ENCODE measurements at places on chromosomes 11 and 22.
A peak's percentile ranks its signal among the peaks of the same experiment; 100 is the strongest.

GRCh38 chr22:36768616-36769015 is 7.3 kb downstream of the IFT27 start:
- DNase-seq: no peak

- DNase-seq: no peak
Observed at GRCh38 chr11:20253796-20254195, 93.5 kb upstream of the DBX1 start.

DNA sequence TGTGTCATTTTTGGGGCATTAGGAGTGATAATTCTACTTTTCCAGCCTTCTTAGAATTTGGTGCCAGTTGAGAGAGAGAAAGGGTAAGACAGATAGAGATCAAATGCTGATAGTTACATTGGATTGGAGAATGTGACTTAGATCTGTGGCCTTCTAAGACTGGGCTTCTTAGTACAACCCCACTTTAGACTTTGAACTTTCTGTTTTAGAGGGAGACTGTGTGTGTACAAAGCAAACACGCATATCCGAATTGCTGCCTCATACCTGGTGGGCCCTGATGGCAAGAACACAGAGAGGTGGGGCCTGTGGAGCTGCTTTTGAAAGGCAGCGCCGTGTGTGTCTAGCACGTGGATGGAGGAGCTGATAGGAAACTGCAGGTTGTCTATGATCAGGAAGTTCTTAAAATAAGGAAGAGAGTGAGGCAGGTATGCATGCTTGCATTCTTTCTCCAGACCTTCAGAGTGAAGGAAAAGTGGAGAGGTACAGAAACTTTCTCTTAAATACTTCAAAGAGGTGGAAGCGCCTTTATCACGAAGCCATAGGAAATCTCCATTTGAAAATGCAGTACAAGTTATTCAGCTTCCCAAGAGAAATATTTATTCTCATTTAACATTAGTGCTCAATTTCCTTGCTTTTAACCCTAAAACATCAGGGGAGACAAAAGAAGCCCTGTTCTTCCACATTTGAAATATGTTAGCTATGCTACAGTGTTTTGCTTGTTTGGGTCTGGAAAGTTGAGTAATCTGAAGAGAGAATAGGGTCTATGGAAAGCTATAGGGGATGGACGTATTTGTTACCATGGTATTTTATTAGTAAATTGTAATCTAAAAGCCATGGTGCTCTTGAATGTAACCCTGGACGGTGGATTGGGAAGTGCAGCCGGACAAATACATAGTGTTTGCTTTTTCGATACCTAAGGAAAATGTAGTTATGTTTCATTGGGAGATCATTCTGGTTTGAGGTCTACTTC is 13.7 kb downstream of the PDHX start:
- no peak for DNase-seq

DNA sequence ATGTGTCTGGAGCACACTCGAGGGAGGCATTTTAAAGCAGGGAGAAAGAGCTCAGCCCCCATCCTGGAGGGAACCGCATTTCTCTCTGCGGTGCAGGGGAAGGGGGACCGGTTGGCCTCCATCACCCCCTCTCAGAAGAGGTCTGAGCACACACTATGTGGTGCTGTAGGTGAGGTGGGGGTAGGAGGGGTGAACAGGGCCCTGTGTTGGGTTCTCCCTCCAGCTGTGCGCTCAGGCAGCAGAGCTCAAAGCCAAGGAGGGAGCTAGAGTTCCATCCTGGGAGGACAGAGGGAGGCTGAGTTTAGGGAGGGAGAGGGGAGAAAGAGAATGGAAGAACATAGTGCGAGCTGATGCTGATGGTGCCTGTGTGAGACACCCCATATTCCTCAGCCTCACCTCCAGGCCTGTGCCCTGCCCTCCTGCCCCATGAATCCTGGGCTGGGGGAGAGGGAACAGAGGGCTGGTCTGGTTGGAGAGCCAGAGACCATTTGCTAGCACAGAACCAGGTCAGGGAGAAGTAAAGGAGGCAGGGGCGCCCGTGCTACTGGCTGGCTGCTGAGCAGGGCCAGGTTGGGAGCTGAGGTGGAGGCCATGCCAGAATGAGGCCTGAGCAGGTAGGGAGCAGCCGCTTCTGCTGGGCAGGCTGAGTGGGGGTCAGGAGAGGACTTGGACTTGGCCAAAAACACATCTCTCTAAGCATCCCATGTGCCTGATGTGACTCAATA is 43.7 kb downstream of the ALX4 start:
- no peak for DNase-seq

DNA sequence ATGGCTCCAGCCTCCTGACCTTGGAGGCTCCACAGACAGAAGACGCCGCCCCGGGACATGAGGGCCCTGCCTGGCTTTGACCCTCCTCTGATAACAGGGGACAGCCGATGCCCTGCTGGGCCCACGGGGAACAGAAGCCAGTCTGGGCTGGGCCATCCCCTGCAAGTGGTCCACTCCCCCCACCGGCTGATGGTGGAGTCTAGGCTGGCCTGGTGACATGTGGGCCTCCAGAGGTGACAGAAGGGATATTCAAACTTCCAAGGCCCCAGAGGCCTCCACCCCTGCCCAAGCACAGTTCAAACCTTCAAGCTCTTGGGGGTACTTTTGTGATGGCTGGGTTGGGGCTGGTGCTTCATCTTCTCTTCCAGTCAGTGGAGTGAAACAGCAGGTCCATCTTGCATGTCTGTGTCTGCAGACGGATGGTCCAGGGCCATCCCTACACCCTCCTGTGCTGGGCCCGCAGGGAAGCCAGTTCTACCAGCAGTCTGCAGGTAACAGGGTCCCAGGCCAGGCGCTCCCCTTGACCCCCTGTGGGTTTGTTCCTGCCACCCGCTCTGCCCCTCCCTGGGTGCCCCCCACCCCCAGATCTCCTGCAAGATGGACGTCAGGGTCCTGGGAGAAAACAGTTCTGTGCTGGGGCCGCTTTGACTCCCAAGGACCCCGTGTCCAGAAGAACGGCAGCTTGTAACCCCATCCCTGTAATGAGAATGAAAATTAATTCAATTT is 929.9 kb downstream of the BRD1 start:
- DNase-seq: no peak

DNA sequence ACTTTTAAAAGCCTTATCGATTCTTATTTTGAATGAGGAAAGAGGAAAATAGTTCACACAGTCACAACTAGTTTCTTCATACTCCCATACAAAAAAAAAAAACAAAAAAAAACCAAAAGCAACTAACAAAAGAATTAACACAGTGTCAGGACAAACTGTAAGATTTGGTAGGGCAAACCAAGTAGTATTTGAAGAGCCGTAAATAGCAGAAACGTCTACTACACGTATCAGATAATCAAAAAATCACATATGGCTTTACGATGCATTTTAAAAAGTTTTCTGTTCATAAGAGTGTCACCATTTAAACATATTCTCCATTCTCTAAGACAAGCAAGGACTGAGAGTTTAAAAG is 2.3 kb downstream of the PICALM start:
- DNase-seq: no peak

- DNase-seq: no peak
Observed at GRCh38 chr11:129999407-129999806, 3.2 kb downstream of the PRDM10 start.

DNA sequence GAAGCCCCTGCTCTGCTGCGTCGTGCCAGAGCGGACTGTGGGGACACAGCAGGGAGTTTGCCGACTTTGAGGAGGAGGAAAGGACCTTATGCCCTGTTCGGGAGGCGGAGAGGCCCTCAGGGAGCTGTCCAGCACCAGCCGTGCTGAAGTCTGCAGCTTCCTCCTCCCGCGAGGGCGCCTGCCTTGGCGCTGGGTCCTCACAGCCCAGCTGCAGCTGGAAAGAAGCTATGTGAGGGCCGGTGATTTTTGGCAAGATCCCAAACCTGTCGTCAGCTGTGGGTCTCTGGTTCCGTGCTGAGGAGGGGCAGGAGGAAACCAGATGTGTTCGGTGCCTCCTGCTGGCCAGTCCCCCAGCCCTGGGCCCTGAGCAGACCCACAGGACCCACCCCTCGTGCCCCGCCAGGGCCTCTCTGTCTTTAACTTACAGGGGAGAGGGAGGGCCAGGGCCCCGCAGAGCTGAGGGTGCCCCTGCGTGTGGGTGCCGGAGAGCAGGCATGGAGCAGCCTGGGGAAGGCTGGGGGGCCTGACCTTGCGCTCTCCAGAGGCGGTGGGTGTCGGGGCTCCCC is 12.0 kb downstream of the BRSK2 start:
- DNase-seq: no peak

DNA sequence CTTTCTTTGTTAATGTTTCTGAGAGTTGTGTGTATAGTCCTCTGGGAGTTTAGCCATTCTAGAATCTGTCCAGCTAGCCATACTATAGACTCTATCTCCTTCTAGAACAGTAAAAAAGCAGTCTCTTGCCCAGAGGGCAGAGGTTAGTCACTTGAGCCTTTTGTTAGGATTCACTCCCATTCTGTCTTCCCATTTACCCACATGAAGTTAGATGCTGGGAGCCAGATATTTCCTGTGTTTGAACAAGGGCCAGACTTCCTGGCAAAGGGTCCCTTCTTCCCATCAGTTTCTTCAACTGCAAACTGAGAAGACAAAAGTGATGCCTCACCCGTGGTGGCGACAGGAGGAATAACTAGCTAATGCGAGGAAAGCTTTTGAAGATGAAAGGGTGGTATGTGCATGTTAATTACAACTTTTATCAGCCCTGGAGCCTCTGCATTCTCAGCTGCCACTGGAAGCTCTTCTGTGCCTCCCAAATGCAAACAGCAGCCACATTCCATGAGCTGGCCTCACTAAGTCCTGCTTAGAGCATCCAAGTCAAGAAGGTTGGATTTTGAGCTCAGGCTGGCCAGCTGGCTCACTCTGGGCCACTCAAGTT is 12.8 kb downstream of the CD44 start:
- DNase-seq: no peak

- DNase-seq: no peak
Observed at GRCh38 chr11:128670631-128671030, 23.2 kb upstream of the FLI1 start.

- no peak for DNase-seq
Observed at GRCh38 chr11:13875643-13876042, 86.9 kb upstream of the SPON1 start.

DNA sequence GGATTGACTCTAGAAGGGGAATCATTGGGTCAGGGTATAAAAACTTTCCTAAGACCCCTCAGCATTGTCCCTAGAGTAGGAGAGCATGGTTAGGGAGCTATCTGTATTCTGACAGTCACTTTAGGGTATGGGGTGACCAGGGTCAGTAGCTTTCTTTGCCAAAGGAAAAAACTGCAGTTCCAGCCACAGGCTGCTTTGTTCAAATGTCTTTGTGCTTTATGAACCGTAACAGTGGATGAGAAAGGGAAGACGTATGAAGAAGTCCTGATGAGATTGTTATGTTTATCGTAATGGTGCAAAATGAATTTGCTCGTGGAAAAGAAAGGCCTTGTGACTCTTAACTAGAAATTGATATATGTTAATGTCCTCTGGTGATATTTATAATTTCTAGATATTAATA is 30.0 kb downstream of the CYB5R2 start:
- DNase-seq: no peak

DNA sequence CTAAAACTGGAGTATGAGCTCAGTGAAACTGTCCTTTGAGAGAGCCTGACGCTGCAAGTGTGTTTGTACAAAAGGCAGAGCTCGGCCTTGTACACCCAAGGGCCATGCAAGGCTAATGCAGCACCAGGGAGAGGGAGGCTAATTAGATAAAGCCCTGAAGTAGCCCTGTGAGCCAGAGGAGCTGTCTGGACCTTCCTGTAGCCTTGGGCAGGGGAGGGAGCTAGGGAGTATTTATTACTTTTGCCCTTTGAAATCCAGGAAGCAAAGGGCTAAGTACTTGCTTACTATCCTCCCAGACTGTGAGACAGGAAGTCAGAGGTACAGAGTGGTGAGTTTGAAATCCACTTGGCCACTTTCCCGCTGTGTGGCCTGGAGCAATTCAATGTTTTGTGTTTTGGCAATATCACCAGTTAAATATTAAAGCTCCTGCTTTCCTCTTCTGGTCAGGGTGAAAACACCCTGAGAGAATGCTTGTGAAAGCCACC is 10.2 kb upstream of the LDHA start:
- DNase-seq: no peak

DNA sequence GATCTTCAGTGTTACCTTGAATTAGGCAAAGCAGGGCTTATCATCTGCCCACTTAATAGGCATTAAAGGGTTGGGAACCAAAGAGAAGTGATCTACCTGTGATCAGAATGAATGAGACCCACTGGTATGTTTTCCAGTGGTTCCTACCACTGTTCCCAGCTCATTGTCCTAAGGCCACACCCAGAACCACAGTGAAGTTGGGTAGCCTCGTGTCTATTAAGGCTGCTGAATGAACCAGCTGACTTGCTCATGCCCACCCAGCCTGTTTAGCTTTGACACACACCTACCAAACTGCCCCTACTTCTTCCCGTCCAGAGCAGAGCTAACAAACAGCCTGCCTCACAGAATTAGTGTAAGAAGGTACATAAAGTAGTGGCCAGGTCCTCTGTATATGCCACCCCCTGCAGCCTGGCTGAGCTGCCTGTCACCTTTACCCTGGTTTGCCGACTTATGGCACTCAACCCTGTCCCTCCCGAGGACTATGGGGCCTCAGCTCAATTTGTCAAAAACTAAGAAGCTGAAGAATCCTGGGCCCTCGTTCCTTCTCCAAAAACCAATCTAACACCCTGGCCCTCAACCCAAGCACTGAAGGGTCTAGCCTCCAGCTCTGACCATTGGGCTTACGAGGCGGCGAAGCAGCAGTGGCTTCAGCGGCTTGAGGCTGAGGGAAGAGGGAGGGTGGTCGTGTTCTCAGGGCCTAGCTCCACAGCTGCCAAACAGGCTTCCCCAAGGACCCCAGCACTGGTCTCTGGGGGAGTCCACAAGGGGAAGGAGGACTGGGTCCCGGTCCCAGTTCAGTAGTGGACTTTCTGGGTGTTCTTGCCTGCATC is 9.8 kb downstream of the UCP2 start:
- no peak for DNase-seq

GRCh38 chr11:27290261-27291050 is 72.6 kb downstream of the CCDC34 start:
- no peak for DNase-seq

GRCh38 chr22:29245626-29246385 is 22.0 kb downstream of the RHBDD3 start:
- peak; percentile 57 for DNase-seq

GRCh38 chr11:2746401-2747247 is 46.8 kb upstream of the KCNQ1OT1 start:
- no peak for DNase-seq

GRCh38 chr22:26068571-26068970 is 100.7 kb upstream of the SEZ6L start:
- DNase-seq: no peak

DNA sequence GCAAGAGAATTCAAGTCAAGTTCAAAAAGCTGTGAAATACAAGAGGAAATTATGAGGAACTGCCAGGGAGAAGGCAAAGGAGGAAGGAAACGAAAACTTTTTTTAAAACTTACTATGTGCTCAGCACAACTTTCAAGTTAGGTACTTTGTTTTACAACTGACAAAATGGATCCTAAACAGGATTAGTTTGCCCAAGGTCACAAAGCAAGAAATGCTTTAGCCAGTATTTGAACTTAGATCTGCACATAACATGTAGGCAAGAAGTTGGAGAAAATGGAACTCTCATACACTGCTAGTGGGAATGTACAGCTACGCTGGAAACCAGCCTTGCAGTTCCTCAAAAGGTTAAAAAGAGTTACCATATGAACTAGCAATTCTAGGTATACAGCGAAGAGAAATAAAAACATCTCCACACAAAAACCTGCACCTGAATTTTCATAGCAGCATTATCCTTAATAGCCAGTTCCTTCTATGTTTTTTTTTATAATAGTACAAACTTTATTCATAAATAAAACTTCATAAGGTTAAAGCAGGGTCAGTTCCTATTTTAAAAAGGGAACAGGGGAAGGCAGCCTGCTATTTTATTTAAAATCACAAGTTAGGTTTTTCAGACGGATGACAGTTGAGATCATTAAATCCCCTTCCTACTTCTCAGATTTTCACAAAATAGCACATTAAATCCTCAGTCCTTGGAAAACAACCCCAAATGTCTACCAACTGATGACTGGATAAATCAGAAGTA is 19.2 kb downstream of the DDX6 start:
- no peak for DNase-seq
